ENCODE measurements at places on chromosomes 2 and 18. TPM values are rescaled to one million over a fixed set of nuclear protein-coding genes. Genes with fewer than 3 reads are reported as not detected.

- H3K4me1 ChIP-seq = no peaks in the 10 kb centered on the region
- H3K36me3 ChIP-seq = no peaks in the 10 kb centered on the region
- H3K27me3 ChIP-seq = no peaks in the 10 kb centered on the region
- DNase-seq = no peak
- no peak overlapping the region for H3K27ac ChIP-seq
Measured at GRCh38 chr2:189880832-189881492, 96.7 kb downstream of the PMS1 start.

GRCh38 chr2:190807886-190808285 lies 72.7 kb upstream of the GLS start:
- no peak overlapping the region for H3K27ac ChIP-seq
- peaks cover 7% of the 10 kb centered on the region for H3K4me1 ChIP-seq
- no peak for DNase-seq
- no peaks in the 10 kb centered on the region for H3K36me3 ChIP-seq

DNA sequence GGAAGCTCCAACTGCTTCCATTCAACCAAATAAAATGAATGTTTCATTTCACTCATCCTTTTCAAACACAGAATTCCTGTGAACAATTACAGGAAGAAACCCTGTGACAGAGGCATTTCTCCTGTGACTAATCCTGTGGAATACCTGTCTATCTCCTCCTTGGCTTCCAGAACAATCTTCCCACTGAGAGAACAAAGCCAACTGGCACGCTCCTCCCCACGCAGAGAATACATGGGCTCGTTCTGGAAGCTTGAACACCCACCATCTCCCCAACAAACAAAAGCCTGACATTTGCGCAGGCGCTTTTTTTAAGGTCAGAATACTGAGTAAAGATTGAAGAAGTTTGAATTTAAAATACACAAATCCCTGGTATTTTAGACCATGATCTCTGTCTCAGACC lies 104.7 kb upstream of the SLC66A3 start:
- H3K36me3 ChIP-seq = no peaks in the 10 kb centered on the region
- no peak overlapping the region for H3K27ac ChIP-seq
- no peaks in the 10 kb centered on the region for H3K27me3 ChIP-seq
- no peak for DNase-seq
- no peaks in the 10 kb centered on the region for H3K4me1 ChIP-seq

- no peaks in the 10 kb centered on the region for H3K4me1 ChIP-seq
- no peak overlapping the region for H3K27ac ChIP-seq
- H3K36me3 ChIP-seq = no peaks in the 10 kb centered on the region
- no peak for DNase-seq
- H3K4me3 ChIP-seq = no peak overlapping the region
- H3K27me3 ChIP-seq = no peaks in the 10 kb centered on the region
Measured at GRCh38 chr2:34104601-34105000, 505.5 kb upstream of the FAM98A start.

DNA sequence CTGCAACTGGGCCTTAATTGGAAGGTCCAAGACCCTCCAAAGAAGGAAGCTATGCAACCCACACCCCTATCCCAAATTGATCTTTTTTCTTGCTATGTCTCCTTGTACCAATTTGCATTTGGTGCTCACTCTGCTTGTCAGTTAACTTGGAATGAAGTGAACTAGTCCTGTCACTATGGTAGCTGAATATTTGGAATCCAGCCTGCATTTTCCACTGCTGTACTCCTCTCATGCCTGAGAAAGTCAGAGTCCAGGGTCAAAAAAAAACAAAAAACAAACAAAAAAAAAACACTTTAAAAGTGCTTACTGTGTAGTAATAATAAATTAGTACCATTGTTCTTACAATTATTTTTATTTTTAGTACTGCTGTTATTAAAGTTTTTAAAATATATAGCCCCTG lies 462.8 kb upstream of the SLC8A1 start:
- peaks cover 10% of the 10 kb centered on the region for H3K4me1 ChIP-seq
- H3K4me3 ChIP-seq = no peak overlapping the region
- H3K27me3 ChIP-seq = no peaks in the 10 kb centered on the region
- H3K36me3 ChIP-seq = no peaks in the 10 kb centered on the region
- H3K27ac ChIP-seq = no peak overlapping the region

DNA sequence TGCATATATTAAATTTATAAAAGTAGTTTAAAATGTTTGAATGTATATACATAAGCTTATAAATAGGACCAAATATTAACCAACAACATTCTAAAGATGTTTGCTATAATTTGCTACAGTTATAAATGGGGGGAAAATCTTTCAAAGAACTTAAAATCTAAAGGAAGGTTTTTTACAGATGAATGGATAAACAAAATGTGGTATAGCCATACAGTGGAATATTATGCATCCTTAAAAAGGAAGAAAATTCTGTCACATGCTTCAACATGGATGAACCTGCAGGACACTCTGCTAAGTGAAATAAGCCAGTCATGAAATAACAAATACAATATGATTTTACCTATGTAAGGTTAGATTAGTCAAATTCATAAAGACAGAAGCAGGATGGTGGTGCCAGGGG lies 75.8 kb downstream of the TMEM17 start:
- no peaks in the 10 kb centered on the region for H3K36me3 ChIP-seq
- H3K27ac ChIP-seq = no peak overlapping the region

DNA sequence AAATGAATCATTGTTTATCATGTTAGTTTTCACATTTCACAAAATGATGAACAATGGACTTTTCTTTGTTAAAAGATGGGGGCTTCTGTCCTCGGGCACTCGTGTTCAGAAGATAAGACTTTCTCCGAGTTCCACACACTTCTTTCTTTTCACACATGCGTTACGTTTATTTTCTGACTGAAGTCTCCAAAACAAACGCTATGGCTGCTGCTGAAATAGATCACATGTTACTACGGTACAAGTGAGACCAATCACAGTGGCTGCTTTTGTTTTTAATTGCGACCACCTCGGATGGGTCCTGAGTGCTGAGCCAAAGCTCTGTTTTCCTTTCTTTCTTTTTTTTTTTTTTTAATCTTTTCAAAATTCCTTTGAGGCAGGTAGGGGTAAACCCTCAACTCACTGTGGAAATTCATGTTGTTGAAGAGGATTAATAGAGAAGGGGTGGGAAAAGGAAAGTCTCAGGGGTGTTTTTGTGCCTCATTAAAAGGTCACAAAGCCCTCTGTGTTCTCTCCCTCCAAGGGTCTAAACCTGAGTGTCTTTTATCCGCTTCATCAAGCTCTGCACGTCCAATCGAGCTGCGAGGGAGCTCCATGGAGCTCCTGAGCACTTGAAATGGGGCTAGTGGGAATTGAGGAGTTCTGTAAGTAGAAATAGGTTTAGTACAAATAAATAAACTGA lies 48.2 kb downstream of the ARL4C start:
- H3K36me3 ChIP-seq = no peaks in the 10 kb centered on the region
- no peaks in the 10 kb centered on the region for H3K27me3 ChIP-seq
- peaks cover 33% of the 10 kb centered on the region for H3K4me1 ChIP-seq
- no peak for DNase-seq
- no peak overlapping the region for H3K4me3 ChIP-seq

The UGT1A5 gene
- total RNA-seq = not detected

The FKBP1B gene
- total RNA-seq = 1.5 TPM

The CTAGE1 gene
- not detected for total RNA-seq

The SPEG gene
- total RNA-seq = 125 TPM

Data from heart right ventricle (tissue), 16 donors.